ENCODE measurements at places on chromosomes 16 and 17. TPM values are rescaled to one million over a fixed set of nuclear protein-coding genes. Genes with fewer than 3 reads are reported as not detected.

NHERF2 gene
- total RNA-seq: 22.0 TPM

KRTAP16-1 gene
- total RNA-seq: not detected

TM4SF5 gene
- 0.56 TPM for total RNA-seq

NOL11 gene
- 64.8 TPM for total RNA-seq

NRN1L gene
- not detected for total RNA-seq

FNDC8 gene
- total RNA-seq: not detected

TMEM220 gene
- not detected for total RNA-seq

STH gene
- not detected for total RNA-seq

MCRIP1 gene
- total RNA-seq: 37.3 TPM

SHISA6 gene
- not detected for total RNA-seq

OTOP2 gene
- total RNA-seq: not detected

ZPBP2 gene
- total RNA-seq: not detected

KRTAP9-8 gene
- total RNA-seq: not detected
